Ovary (tissue), 10 donors: ENCODE measurements at places on chromosomes 3 and 15. TPM values are rescaled to one million over a fixed set of nuclear protein-coding genes. Genes with fewer than 3 reads are reported as not detected.

Gene NANOGP8
- polyA plus RNA-seq = 0.33 TPM

Gene CCR5
- polyA plus RNA-seq = 7.4 TPM

Gene ITIH1
- polyA plus RNA-seq = not detected

Gene SLC28A1
- 0.02 TPM for polyA plus RNA-seq
